ENCODE measurements at places on chromosomes 3 and 15.

DNA sequence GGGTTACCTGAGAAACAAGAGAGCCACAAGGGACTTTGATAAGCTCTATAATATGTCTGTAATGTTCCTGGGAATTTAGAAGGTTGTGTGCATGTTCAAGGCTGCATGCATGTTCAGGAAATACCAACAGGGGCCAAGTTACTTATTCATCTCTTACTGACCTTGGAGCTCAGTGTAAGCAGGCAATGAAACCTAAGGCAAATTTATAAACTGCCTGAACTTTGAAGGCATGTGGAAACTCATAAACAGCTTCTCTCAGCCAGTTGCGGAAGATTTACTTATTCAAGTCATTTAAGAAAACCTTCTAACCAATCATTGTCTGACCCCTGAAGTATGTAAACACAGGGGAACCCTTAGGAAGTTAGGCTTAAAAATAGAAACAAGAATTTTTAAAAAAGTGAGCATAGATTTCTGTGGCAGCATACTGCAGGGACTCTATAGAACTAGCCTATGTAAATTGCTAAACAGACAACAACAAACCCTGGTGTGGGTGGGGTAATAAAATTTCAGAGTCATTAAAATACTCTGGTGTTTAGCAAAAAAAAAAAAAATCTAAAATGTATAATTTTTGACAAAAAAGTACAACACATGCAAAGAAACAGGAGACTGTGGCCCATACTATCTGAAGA lies 57.2 kb downstream of the SLC15A2 start:
- DNase-seq: no peak

- DNase-seq: no peak
Observed at GRCh38 chr15:52392008-52392687, 96.5 kb upstream of the MYO5C start.

- no peak for DNase-seq
Observed at GRCh38 chr15:68511073-68511991, 67.5 kb upstream of the CORO2B start.

DNA sequence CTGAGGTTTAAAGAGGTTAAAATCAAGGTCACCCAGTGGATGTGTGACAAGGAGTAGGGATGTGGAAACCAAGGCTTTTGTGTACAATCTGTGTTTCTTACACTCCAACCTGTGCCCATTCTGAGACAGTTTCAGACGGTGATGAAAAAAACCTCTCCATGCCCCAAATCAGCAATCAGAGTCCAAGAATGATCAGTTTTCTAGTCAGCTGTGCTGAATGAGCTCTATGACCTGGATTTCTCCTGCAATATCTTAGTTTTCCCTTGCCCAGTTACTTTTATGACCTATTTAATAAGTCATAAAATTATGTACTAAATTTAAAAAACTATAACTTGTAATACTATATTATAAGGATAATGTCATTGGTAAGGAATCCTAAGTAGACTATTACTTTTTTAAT lies 37.5 kb upstream of the CBLB start:
- no peak for DNase-seq

GRCh38 chr3:189301479-189301878 lies 129.7 kb downstream of the TPRG1 start:
- no peak for DNase-seq

- no peak for DNase-seq
Observed at GRCh38 chr3:52076896-52077780, 20.8 kb upstream of the DUSP7 start.

DNA sequence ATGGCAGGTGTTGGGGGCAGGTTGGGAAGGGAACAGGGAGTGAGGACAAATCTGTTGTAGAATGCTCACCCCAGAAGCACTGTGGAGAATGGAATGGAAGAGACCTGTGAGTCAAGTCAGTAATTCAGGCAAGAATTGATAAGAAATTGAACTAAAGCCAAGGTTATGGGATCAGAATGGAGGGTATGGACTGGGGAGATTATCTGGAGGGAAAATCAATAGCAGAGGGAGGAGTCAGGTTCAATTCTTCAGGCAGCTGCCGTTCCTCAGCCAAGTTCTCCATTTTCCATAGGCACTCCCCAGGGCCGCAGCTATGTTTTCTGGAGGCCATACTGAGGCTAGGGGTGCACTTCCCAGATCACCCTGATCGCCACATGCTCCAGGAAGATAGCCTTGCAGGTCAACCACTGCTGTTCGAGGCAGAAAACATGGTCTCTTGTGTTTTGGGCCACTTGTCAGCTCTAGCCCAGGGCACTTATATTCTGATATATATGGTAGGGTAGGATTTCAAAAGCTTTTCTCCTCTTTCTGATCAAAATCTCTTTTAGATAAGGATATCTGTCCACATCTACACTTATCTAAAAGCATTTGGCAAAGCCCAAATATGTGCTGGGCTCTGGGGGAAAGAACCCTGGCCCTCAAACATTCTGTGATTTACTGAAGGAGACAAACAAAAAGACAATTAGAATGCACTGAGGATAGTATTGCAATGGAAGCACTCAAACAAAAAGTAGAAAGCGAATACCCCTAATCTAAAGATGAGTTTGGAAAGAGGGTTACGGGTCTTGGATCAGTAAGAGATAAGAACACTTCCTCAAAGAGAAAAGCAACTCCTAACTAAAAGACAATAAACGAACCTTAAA lies 92.3 kb downstream of the TMEM212 start:
- no peak for DNase-seq

- peak; percentile 39 for DNase-seq
Observed at GRCh38 chr3:23806534-23807423, 1.0 kb downstream of the UBE2E1 start.

GRCh38 chr3:163622384-163622783 lies 1455.9 kb downstream of the SI start:
- no peak for DNase-seq

GRCh38 chr3:140571836-140572235 lies 106.0 kb upstream of the TRIM42 start:
- no peak for DNase-seq

- DNase-seq: no peak
Observed at GRCh38 chr3:33792167-33792892, 6.1 kb upstream of the PDCD6IP start.

All from dorsolateral prefrontal cortex (tissue), 122 donors.